ENCODE measurements at places on chromosomes 3 and 15.

DNA sequence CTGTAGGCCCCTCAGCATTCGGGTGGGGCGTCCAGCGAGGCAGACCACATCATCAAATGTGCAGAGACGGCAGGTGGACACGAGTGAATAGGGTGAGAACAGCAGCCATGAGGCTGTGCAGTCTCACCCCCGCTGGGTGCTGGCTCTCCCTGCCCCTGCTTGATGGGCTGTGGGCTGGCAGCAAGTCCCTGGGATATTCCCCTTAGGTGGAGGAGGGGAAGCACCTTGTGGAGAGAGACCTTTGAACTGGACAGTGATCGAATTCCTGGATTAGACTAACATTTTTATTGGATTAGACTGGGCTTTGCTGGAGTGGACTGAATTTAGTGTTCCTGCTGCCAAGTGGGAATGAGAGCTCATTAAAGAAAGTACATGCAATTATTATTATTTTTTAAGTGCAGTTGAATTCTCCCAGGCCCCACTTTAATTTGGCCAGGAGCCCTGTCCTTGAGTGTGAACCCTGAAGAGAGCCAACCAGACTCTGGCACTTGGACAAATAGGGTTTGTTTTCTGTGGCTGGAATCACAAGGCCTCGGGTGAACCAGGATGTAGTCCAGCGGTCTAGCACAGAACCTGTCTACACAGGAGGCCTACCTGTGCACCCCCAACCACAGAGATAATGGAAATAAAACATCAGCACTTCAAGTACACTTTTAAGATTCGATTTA, 193.1 kb downstream of the ABHD5 start:
- no peak for DNase-seq

DNA sequence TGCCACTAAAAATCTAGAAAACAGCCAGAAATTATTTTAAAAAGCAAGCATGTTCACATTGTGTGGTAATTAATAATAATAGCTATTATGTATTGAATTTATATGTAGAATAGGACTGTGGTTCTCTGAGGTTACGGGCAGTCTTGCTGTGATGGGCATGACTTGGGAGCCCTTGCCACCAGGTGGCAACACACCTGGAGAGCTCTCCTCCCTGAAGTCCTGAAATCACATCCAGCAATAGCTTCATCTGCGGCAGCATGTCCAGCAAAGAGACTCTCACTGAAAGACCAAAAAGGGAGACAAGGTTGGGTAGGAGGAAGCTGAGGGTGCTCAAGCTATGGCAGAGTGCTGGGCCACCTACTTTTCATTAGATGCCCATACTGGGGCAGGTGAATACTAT, 206.8 kb upstream of the IL12A start:
- no peak for DNase-seq

DNA sequence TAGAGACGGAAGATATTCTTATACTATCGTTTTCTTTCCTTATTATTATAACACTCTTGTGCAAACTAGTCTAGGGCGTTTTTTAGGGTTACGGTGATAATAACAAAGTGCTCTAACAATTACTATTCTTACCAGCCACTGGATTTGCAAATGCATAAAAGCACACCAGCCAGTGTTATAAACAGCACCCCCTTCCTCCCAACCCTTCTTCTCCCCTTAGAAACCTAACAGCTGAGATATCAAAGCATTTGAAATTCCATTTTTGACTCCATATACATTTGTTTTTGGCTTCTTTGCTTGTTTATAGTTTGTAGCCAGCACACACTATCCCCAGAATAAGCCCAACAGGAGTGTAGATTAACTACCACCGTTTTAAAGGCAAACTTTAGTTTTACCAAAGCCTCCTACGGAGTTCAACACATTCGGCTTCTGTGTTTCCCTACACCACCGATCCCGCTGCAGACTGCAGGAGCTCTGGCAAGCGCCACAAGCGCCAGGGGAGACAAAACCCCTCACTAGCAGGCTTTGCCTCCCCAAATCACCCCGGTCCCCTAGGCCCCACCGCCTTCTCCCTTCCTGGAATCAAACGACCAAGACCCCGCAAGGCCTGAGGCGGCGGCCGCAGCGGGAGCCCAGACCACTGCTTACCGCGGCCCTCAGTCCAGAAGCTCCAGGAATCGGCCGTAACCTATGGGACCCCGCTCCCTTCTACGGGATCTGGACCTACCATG, 461 bp downstream of the COPB2 start:
- no peak for DNase-seq

GRCh38 chr3:192869131-192870031, 48.3 kb downstream of the MB21D2 start:
- no peak for DNase-seq

- no peak for DNase-seq
Measured at GRCh38 chr3:69142797-69143454, 20.5 kb upstream of the LMOD3 start.

DNA sequence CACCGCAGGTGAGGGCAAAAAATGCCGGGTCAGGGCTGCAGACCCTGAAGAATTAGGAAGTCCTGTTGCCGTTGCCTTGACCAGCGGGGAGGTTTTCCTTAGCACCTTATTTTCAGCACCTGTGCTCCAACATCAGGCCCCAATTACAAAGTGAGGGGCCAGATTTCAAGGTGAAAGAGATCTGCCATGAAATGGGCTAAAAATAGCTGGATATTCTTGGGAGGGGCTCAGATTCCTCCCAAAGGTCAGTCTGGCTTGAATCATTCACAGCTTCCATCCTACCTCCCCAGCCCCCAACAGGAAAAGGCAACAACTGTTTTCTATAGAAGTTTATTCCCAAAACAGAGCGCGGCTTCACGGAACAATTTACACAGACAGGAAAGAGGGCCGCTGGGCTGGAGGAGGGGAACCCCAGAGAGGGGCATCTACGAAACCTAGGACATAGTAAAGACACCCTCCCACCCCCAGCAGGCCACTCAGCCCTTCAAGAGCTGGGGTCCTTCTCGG, 941 bp upstream of the SLC26A6 start:
- no peak for DNase-seq

- no peak for DNase-seq
Measured at GRCh38 chr3:30331519-30331918, 274.9 kb upstream of the TGFBR2 start.

DNA sequence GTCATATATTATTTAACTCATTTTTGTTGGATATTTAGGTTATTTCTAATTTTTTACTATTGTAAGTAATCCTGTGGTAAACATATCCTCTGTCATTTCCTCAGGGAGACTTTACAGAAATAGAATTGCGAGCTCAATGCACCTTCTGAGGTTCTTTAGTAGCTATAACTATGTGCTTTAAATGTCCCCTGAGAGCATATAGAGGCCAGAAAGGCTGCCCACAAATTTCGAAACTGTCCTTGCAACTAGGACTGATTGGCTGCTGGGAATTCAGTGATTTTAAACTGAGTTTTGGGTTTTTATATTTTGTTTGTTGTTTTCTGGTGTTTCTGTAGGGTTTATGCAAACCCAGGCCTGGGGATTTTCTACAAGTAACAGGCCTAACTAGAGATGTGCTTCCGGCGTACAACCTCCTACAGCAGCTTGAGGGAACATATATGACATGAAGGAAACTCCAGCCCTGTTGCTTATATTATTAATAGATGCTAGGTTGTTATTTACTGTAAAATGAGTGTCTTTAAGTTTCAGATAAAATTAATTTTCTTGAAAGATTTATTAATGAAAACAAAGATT, 29.1 kb upstream of the P4HTM start:
- DNase-seq = no peak

GRCh38 chr3:30440147-30440604, 166.2 kb upstream of the TGFBR2 start:
- DNase-seq = no peak

DNA sequence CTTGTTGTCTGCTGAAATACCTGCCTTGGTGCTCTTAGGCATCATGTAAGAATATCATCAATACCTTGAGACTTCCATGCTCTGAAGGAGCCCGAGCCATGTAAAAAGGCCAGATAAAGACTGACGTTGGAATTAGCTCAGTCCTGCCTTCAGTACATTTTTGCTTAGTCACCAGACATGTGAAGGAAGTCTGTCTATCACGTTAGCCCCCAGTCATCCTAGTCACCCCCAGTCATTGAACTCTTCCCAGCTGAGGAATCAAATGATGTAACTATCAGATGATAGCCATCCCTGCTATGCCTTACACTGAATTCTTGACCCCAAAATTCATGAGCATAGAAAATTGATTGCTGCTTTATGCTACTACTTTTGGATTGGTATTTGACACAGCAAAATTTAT, 351.2 kb upstream of the SGO1 start:
- no peak for DNase-seq

GRCh38 chr3:65575376-65575840, 463.3 kb downstream of the MAGI1 start:
- no peak for DNase-seq

DNA sequence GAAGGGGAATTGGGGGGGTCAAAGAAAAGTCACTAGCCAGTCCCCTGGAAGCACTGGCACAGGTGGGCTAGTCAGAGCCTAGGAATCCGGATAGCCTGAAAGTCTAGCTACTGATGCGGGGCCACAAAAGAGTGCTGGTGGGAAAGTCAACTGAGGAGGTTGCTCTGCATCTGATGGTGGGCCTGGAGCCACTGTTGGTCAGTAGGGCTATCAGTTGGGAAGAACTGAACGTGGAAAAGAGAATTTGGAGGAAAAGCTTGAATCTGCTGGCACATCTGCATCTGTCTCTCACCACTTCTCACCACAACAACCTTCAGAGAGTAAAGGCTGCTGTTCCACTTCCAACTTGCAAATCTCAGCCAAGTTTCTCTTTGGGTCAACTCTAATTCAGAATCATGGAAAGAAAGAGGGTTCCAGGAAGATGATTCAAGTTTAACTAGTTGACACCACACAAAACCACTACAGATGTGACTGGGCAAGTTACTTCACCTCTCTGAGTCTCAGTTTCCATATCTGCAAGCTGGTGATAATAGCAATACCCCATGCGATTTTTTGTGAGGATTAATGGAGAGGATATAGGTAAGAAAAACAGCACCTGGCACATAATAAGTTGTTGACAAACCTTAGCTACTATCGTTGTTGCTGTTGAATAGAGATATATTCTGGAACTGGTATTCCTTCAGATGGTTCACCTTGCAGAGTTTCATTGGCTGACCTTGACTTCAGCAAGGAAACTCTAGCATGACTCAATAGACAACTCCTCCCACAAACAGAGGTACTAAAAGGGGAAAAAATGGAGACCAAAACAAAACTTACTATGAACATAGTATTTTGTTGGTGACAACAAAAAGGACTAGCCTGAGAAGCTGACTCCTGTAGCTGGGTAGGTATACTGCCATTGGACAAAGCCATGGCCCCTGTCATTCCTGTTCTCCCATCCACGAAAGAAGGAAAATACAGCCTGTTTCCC, 280.2 kb upstream of the STT3B start:
- no peak for DNase-seq

DNA sequence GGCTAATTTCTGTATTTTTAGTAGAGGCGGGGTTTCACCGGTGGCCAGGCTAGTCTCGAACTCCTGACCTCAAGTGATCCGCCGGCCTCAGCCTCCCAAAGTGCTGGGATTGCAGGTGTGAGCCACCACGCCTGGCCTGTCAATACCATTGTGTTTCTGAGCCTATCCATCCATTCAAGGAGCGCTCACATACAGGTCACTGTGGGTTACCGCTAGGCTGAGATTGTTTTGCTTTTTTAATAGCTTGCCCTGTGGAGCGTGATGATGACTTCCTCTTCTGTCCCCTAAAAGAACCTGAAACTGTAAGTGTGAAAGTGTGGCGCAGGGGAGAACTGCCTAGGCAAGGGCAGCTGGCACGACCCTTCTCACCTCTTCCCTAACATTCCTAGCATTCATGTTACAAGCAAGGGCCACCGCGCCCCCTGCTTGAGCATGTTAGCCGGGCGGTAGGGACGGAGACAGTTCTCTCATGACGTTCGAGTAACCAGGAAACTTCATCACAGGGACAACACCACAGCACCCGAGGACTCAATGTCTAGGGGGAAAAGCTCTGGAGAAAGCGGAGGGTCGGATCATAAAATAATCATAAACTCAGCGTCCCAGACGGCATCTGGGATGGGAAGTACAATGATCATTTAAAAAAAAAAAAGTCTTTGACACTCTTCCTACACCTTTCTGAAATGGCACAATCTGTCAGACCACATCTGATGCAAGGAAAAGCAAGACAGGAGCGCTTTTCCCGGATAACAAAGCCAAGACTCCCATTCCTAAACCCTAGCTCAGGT, 790 bp downstream of the LAMP3 start:
- no peak for DNase-seq

GRCh38 chr3:139173372-139174108, 128.8 kb upstream of the PRR23C start:
- no peak for DNase-seq

- DNase-seq = no peak
Measured at GRCh38 chr3:32200992-32201758, 37.3 kb upstream of the CMTM8 start.

GRCh38 chr3:130773366-130773765, 26.7 kb upstream of the PIK3R4 start:
- no peak for DNase-seq

GRCh38 chr3:42099020-42099765, 8.0 kb downstream of the TRAK1 start:
- DNase-seq = no peak

GRCh38 chr15:80727196-80727595, 32.1 kb downstream of the ABHD17C start:
- DNase-seq = no peak

DNA sequence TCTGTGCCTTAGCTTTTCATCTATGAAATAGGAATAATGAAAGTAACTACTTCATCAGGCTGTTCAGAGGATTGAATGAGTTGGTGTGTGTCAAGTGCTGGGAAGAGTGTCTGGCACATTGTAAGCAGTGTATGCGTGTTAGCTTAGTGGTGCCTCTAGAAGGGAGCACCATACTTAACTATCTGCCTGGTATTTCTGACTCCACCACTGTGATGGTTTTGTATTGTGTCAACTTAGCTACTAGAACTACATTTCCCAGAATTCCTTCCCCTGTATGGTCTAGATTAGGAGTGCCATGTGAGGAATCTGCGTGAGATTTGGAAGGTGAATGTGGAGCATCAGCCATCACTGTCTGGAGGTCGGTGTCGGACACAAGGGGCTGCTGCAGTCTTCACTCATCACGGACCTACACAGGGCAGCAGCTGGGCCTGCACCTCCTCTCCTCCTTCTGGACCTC, 115.4 kb upstream of the GALNT15 start:
- no peak for DNase-seq

DNA sequence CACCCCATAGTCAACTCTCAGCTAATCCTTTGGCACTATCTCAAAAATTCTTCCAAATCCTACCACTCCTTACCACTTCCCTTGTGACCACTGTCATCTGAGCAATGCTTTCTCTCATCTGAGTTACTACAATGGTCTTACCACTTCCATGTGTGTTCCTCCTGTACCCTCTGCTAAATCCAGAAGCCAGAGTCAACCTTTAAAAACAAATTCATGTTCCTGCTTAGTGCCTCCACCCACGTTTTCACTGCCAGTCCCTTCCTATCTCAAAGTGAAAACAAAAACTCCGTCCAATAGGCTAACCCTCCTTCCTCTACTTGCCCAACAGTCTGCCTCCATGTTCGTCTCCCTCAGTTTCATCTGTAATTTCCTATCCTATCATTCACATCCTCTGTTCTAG, 109.0 kb downstream of the ADAMTS9 start:
- no peak for DNase-seq

Data from omental fat pad (tissue), 4 donors.